Activated naive CD4-positive, alpha-beta T cell treated with Interleukin-2 at 50 U/mL for 16 hours (primary cell): ENCODE measurements at places on chromosomes 1 and 21.
A peak's percentile ranks its signal among the peaks of the same experiment; 100 is the strongest.

GRCh38 chr1:161849518-161849917 lies 83.4 kb downstream of the ATF6 start:
- no peak for DNase-seq

GRCh38 chr1:68819190-68819829 lies 322.4 kb upstream of the DEPDC1 start:
- no peak for DNase-seq

GRCh38 chr1:232702911-232703310 lies 73.0 kb upstream of the SIPA1L2 start:
- DNase-seq, result no peak

- peak; percentile 38 for DNase-seq
Measured at GRCh38 chr21:46551636-46552241, 53.1 kb downstream of the S100B start.

DNA sequence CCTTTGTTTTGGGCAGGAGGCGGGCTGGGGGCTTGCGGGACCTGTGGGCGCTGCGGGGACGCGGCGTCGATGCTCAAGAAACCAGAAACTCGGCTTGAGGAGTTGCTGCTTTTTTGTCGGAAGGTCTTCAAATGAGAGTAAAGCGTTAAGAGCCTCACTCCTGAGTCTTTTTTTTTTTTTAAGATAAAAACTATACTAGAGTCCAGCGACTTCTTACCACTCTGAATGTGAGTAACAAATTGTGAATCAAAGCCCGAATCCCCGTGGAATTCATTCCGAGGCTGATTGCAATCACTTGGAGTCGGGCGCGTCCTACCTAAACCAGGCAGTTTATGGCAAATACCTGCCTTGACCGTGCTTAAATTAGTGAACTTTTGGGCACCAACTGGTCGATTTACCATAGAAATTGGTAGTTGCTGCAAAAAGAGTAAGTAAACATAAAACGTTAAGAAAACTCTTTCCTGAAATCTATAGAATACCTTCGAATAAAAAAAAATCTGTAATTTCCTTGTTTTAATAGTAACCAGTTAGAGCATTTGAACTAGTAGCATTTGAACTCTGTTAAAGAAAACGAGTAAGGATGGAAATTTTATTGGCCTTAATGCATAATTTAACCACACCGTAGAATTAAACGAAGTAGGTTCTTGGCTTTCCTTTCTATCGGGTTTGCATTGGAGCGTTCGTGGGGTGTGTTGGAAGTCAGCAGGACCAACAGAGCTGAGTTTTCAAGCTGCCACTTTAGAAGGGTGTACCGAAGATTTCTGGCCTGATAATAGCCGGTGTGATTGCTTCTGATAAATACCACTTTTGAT lies 769 bp downstream of the GPSM2 start:
- no peak for DNase-seq

GRCh38 chr1:237911911-237912310 lies 21.2 kb upstream of the ZP4 start:
- no peak for DNase-seq

GRCh38 chr1:32758177-32758794 lies 55.7 kb upstream of the SYNC start:
- no peak for DNase-seq

DNA sequence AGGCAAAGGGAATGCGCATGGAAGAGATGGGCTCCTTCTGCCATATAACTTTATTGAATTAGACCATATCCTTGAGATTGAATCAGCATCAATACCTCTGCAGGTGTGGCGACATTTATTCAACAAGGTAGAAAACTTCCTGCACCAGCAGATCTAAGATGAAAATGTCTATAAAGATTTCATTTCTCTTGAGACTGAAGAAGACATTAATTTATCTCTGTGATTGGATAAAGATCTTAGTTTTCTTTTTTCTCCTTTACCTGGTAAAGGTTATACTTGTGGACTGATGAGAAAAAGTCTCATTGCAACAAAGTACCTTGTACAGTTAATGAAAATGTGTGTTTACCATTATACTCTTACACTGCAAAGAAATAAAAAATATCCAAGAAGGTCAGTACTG lies at the start of gene OR2T8:
Gene OR2T8 (plus strand): TSS at position 301 of the 400 bp plus-strand sequence. CDS start 766 bp downstream, outside the sequence.
- no peak for DNase-seq

GRCh38 chr1:215475796-215476481 lies 91.2 kb upstream of the KCTD3 start:
- no peak for DNase-seq

- no peak for DNase-seq
Measured at GRCh38 chr1:164515711-164516331, 43.2 kb upstream of the PBX1 start.

GRCh38 chr1:50352428-50352827 lies 70.8 kb downstream of the DMRTA2 start:
- no peak for DNase-seq

GRCh38 chr1:234858722-234859121 lies 248.7 kb upstream of the IRF2BP2 start:
- DNase-seq, result no peak

DNA sequence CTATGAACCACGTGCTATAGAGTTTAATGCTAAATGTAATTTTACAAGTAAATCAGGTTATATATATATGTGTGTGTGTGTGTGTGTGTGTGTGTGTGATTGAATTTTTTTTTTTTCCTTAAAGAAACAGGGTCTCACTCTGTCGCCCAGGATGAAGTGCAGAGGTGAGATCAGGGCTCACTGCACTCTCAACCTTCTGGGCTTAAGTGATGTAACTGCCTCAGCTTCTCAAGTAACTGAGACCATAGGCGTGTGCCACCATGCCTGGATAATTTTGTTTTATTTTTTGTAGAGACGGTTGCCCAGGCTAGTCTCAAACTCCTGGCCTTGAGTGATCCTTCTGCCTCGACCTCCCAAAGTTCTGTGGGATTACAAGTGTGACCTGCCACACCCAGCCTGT lies 26.3 kb downstream of the POU2F1 start:
- no peak for DNase-seq

- no peak for DNase-seq
Measured at GRCh38 chr1:234614081-234614489, 4.1 kb upstream of the IRF2BP2 start.

- DNase-seq, result no peak
Measured at GRCh38 chr1:117011334-117011733, 9.8 kb downstream of the CD101 start.

DNA sequence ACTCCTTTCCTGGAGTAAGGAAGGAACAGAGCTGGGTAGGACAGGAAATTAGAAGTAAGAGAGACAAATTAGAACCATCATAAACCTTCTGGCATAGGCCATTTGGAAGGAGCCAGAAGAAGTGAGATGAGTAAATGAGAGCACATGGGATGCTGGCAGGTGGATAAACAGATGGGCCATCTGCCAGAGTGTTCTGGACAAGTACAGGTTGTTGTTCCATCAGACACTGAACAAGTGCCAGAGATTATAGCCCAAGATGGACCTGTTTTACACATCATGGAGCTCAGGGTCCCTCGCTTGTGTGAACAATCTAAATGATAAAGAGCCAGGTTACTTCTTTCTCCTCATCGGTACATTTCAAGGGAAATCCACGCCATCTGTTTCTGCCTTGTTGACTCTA lies 200.3 kb downstream of the HHIPL2 start:
- no peak for DNase-seq

DNA sequence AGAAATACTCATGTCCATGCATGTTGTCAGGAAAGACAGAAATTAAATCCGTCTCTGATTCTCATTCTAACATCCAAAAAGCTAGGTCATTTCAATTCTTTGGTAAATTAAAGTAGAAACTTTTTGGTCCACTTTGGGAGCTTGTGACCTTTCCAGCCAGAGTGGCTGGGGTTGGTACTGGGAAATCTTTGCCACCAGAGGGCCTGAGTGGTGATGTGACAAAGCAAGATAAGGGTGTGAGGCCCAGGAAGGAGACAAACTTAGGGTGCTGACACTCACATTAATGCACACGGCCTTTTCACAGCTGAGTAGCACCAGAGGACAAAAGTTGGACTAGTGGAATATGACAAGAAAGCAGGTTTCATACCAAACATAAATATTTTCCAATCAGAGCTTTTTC lies 144.3 kb downstream of the DNM3 start:
- DNase-seq, result no peak

DNA sequence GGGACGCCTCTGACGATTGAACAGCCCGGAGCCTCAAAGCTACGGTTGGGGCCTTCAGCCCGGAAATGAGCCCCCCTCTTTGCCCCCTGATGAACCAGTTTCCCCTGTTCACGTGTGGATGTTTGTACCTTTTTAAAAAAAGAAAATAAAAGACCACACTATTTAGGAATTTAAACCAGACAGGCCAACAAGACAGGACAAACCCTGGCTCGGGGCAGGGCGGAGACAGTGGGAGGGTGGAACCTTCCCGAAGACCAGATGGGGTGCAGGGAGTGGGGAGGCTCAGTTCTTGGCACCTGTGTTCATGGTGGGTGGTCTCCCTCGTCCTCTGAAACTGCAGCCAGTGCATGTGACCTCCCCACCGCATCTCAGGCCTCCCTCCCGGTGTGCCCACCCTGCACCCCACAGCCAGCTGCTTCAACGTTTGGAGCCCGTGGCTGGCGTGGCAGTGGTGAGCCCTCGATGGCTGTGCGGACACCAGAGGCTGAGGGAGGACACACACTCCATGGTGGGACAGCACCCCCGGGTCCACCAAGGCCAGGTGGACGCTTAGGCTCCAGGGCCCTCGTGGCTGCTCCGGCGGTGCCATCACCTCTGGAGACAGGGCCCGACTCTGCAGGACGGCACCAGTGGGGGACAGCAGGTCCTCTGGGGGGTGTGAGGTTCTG lies 45.6 kb downstream of the COL18A1 start:
- no peak for DNase-seq

DNA sequence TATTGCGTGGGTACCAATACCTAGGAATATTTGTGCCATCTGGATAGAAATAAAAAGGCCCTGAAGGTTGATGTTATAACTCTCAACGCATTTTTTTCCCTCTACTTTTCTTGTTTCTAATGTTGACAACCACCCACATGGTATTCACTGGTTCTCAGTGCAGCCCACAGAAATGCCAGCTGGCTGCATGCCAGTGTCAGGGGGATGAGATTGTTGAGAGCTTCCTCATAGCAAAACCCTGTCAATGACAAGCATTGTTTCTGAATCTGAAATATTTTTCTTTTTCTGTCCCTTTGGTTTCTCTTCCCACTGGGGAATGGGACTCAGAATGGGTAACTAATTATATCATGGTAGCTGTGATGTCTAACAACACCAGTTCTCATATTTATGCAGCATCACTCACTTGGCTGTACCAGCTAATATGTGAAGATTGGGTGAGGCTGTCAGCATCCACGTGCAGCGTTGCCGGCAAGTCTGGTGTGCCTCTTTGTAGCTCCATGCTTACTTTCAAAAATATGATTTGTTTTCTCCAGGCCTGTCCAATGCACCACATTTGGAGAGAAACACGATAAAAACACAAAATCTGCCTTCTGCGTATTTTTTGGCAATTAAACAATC lies 284.6 kb downstream of the PTBP2 start:
- no peak for DNase-seq

DNA sequence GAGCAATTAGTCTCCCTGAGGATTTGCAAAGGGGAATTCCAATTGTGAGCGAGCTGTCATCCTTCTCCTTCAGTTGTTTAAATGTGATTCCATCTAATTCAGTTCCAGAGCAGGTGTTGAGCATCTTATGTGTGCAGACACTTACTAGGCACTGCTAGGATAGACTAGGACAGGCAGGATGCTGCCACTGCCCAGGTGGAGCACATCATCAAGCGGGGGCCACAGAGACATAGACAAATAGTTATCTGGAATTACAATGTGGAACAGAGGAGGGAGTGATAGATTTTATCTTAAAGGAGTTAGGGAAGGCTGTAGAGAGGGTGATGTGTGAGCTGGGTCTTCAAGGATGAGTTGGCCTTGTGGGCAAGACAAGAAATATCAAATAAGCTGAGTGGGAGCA lies 55.9 kb downstream of the CDC7 start:
- DNase-seq, result peak; percentile 17

- no peak for DNase-seq
Measured at GRCh38 chr1:9282696-9282955, 10.1 kb upstream of the SPSB1 start.

DNA sequence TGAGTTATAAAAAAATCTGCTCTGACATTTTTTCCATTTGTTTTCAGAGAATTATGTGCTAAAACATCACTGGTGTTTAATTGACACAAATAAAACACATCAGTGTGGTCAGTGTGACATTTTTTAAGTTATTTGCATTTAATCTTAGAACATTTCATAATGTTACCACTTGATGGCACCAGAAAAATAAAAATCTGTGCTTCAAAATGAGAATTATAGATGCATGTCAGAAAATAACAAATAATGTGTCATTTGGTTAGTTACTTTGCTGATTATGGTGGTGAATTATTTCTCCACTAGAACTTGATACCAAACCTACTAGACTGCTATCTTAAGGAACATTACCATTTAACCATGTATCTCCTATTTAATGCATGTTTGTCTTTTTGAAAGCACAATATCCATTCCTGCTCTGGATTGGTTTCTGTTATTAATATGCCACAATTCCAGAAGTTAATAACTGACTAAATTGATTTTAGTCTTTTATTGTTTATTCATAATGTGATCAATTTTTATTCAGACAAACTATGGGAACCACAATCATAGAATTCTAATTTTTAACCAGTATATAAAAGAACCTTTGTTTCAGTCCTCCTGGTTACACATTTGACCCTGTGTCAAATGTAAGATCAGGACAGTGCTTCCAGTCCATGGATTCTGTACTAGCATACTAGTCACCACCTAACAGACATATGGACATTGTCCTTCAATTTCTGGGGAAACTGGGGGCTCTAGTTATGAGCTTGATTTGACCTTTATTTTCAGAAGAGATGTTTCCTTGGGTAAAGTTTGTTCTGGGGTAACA lies 81.0 kb downstream of the RPS6KC1 start:
- no peak for DNase-seq

GRCh38 chr1:232327899-232328298 lies 302.0 kb downstream of the SIPA1L2 start:
- DNase-seq, result no peak

GRCh38 chr1:9615316-9616063 lies 26.8 kb downstream of the TMEM201 start:
- peak; percentile 57 for DNase-seq

DNA sequence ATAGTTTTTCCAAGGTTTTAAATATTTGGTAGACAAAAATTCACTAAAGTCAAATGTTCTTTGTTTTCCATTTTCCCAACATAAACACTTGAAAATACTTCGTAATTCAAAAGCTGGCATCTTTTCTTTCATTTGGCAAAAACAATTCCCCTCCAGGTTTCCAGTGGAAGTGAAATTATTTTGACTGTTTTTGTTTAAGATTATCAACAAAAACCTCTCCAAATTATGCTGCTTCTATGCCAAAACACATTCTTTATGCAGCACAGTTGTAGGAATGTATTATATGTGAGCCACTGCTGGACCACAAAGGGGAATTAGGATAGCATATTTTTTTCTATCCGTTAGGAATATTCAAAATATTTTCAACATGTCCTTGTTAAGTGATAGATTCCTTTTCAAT lies 44.1 kb downstream of the SLC5A9 start:
- no peak for DNase-seq

GRCh38 chr1:117814856-117815797 lies 114.3 kb downstream of the GDAP2 start:
- DNase-seq, result no peak

GRCh38 chr1:5991381-5992025 lies 722 bp downstream of the NPHP4 start:
- peak; percentile 43 for DNase-seq

- no peak for DNase-seq
Measured at GRCh38 chr1:234096161-234096770, 191.8 kb downstream of the SLC35F3 start.

GRCh38 chr1:220950576-220950975 lies 71.3 kb downstream of the HLX start:
- DNase-seq, result no peak
